ENCODE measurements at places on chromosomes 6 and 20.

DNA sequence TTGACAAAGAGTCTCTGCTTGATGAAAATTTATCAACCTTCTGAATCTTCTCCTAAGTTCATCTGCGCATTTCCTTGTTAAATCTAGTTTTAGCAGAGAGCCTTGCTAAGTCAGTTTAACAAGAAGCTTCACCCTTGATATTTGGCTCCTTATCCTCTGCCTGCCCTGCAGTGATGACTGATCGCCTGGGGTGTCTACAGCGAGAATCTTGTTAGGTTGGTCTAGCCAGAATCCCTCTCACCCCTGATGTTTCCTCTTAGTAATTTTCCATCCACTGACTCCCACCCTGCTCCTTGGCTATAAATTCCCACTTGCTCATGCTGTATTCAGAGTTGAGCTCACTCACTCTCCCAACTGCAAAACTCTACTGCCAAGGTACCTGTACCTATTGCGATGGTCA lies 114.1 kb downstream of the TENT5A start:
- no peak for DNase-seq

DNA sequence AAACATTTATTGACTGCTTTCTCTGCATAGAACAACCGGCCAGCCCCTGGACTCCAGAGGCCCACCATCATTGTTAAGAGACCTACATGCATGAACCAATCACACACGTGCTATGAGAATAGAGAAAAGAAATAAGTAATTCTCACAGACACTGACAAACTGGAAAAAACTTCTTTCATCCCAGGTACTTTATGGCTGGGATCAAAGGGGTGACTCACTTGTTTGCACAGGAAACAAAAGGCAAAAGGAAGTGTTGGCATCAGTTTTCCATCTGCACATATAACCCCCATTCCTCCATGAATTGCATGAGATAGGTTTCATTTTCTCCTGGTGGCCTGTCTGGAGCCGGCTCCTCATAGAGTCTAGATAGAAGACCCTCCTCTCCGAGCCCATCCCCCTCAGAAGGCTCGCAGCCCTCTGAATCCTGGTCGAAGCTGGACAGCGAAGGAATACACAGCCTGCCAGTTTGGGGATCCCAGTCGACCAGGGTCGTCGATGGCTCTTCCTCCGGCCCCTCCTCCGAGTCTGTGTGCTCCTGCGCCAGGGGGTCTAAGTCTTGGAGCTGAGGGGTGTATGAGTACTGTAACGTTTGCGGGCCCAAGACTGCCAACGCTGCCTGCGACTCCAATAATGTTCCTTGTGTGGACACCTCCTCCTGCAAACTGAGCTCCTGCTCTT lies 43.3 kb downstream of the IL20RA start:
- DNase-seq: no peak

GRCh38 chr20:1392443-1392692 lies 486 bp downstream of the FKBP1A start:
- DNase-seq: no peak

DNA sequence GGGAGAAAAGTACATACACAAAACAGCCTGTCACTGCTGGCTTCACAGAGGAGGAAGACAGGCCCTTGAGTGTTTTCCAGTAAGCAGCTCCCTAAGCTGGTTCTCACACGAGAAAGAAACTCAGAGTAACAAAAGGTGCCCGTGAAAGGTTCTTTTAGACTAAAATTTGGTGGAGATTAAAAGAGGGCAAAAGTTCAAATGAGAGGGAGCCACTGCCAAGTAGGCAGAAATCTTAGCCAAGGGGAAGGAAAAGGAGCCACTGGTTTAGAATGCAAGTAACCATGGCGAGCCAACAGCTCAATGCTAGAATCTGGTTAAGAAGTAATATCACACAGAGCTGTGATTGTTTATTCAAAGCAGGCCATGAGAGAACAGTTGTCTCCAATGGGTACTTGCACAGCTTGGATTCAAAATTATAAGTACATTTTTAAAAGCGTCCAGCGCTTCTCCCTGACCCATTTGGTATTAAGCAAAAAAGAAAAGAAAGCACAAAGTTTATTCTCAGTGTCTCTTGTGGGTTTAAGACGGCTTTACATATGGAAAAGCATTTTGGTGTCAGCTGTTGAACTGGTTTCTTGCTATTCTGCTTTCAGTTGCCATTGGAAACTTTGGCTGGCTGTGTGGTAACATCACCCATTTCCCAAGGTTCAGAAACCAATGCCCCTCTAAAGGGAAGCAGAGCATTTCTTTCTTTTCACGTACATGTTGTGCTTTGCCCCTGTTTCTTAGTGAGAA lies 648.5 kb downstream of the RNF144B start:
- no peak for DNase-seq

DNA sequence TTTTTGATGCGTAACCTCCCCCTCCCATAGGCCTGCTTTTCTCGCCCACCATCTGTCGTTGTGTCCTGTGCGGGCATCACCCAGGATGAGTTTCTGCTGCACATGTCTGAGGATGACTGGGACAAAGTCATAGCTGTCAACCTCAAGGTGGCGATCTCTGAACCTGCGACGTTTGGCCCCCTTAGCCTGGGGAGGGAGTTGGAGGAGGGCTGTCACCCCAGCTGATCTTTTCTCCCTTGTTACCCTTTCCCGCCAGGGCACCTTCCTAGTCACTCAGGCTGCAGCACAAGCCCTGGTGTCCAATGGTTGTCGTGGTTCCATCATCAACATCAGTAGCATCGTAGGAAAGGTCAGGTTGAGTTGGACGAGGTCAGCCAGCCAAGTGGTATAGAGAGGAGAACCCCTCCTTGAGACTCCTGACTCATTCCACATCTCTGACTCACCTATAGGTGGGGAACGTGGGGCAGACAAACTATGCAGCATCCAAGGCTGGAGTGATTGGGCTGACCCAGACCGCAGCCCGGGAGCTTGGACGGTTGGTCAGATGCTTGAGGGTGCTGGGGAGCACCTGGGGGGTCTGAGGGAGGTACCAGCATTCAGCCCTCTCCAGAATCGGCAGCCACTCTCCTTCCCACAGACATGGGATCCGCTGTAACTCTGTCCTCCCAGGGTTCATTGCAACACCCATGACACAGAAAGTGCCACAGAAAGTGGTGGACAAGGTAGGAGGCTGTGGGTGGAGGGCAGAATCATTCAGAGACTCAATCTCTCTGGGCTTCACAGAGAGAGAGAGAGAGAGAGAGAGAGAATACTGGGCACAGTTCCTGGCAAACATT lies 954 bp downstream of the HSD17B8 start:
- no peak for DNase-seq

DNA sequence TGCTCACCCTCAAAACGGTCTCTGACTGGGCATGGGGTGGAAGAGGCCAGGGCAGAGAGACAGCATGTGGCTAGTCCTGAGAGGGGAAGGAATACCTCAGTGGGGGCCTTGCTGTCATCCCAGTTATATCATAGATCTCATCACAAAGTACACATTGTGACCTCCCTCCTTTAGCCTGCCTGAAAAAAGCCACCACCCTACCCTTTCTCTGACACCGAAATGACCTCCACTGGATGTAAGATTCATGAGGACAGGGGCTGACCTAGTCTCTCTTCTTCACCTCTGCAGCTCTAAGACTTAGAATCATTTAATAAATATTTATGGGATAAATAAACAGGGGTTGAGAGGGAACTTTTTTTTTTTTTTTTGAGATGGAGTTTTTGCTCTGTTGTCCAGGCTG lies at the start of gene C20orf173:
Gene C20orf173 (minus strand): TSS at position 101 of the 400 bp plus-strand sequence. CDS start 279 bp downstream, outside the sequence.
- DNase-seq: no peak

All from GDM1 (cell line).